ENCODE measurements at places on chromosomes 6 and 20. TPM values are rescaled to one million over a fixed set of nuclear protein-coding genes. Genes with fewer than 3 reads are reported as not detected.

PRRT1 gene
- total RNA-seq = 2.0 TPM

FABP7 gene
- not detected for total RNA-seq

TFAP2A gene
- total RNA-seq = 0.98 TPM

CBLN4 gene
- not detected for total RNA-seq

TAAR1 gene
- not detected for total RNA-seq

C4A gene
- 10.2 TPM for total RNA-seq

C6orf141 gene
- 5.4 TPM for total RNA-seq

KCNQ5 gene
- 2.3 TPM for total RNA-seq

LRRN4 gene
- not detected for total RNA-seq

FRK gene
- 23.2 TPM for total RNA-seq

WFDC12 gene
- total RNA-seq = not detected

MOXD1 gene
- 1.7 TPM for total RNA-seq

AIG1 gene
- total RNA-seq = 21.5 TPM

RIN2 gene
- total RNA-seq = 73.1 TPM

FAM184A gene
- total RNA-seq = 0.87 TPM

ADTRP gene
- total RNA-seq = 91.9 TPM

Data from mucosa of descending colon (tissue), 3 donors.